ENCODE measurements at places on chromosomes 7 and 10. TPM values are rescaled to one million over a fixed set of nuclear protein-coding genes. Genes with fewer than 3 reads are reported as not detected.

DNA sequence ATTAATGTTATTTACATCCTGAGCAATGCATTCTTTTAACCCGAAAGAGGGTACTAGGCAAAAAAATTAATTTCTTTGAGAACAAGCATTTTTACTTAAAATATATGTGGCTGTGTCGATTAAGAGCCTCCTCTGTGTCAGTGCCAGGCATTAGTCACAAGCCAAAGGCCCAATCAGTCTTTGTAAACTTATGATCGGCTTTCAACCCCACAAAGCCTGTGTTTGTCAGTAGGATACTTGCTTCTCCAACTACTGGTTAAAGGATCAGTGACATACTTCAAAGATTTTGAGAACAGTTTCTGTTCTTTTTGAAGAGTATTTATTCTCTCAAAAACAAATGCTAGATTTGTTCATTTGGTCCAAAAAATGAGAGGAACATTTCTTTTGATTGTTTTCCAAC, 159.3 kb downstream of the NRCAM start:
- no peaks in the 10 kb centered on the region for H3K36me3 ChIP-seq
- no peak overlapping the region for H3K4me3 ChIP-seq
- DNase-seq = no peak
- no peaks in the 10 kb centered on the region for H3K27me3 ChIP-seq

ASB10 gene
- total RNA-seq = not detected

GRCh38 chr7:134878746-134879357, 99.4 kb downstream of the CALD1 start:
- H3K36me3 ChIP-seq = no peaks in the 10 kb centered on the region
- H3K4me3 ChIP-seq = no peak overlapping the region
- H3K27ac ChIP-seq = no peak overlapping the region
- no peaks in the 10 kb centered on the region for H3K27me3 ChIP-seq
- H3K4me1 ChIP-seq = peaks cover 7% of the 10 kb centered on the region
- DNase-seq = no peak

GRCh38 chr7:118861581-118861980, 637.1 kb downstream of the ANKRD7 start:
- DNase-seq = no peak
- no peaks in the 10 kb centered on the region for H3K36me3 ChIP-seq
- no peaks in the 10 kb centered on the region for H3K4me1 ChIP-seq

NME8 gene
- total RNA-seq = 1.9 TPM

OR2A1 gene
- total RNA-seq = not detected

GRCh38 chr7:133207687-133208086, 45.2 kb upstream of the EXOC4 start:
- H3K27me3 ChIP-seq = no peaks in the 10 kb centered on the region
- H3K4me3 ChIP-seq = no peak overlapping the region
- no peaks in the 10 kb centered on the region for H3K36me3 ChIP-seq
- H3K4me1 ChIP-seq = no peaks in the 10 kb centered on the region
- H3K27ac ChIP-seq = no peak overlapping the region

- no peaks in the 10 kb centered on the region for H3K36me3 ChIP-seq
- peak overlapping the region; percentile 99 for H3K27ac ChIP-seq
Observed at GRCh38 chr7:26398427-26398755, 106.7 kb downstream of the SNX10 start.

DNA sequence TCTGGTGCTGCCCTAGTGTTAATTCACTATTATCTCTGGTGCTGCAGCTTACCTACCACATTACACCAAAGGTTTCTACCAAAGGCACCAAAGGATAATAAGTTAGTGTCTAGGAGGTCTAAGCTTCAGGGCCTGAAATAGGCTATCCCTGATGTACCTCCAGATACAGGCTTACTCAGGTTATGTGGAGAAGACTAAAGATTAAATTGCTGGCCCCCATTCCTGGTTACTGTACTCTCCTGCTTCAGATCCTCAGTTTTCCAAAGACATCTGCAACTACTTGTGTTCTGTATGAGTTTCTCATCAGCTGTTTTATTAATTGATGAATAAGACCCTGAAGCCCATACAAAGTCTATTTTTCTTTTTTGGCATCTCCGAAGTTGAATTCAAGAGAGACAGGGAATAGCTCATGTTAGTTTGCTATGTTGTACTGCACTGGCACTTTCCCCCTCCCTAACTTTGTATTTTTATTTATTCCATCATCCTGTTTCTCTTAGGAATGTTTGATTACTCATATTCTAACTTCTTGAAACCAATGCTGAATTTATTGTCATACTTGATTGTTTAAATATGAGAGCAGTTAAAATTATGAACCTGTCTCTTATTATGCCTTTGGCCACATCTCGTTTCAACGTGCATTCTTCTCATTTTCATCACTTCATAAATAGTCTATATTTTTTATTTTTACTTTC, 85.9 kb downstream of the PON1 start:
- H3K4me3 ChIP-seq = no peak overlapping the region
- no peak overlapping the region for H3K27ac ChIP-seq
- no peaks in the 10 kb centered on the region for H3K27me3 ChIP-seq
- DNase-seq = no peak
- H3K4me1 ChIP-seq = no peaks in the 10 kb centered on the region

ANKRD26 gene
- total RNA-seq = 21.9 TPM

GRCh38 chr10:84860855-84861254, 532.5 kb downstream of the CCSER2 start:
- H3K36me3 ChIP-seq = no peaks in the 10 kb centered on the region
- no peak for DNase-seq
- no peaks in the 10 kb centered on the region for H3K4me1 ChIP-seq
- no peaks in the 10 kb centered on the region for H3K27me3 ChIP-seq
- no peak overlapping the region for H3K27ac ChIP-seq

GRCh38 chr7:34043461-34044305, 138.3 kb downstream of the BMPER start:
- no peak for DNase-seq
- no peak overlapping the region for H3K4me3 ChIP-seq
- H3K36me3 ChIP-seq = no peaks in the 10 kb centered on the region
- H3K4me1 ChIP-seq = no peaks in the 10 kb centered on the region

DNA sequence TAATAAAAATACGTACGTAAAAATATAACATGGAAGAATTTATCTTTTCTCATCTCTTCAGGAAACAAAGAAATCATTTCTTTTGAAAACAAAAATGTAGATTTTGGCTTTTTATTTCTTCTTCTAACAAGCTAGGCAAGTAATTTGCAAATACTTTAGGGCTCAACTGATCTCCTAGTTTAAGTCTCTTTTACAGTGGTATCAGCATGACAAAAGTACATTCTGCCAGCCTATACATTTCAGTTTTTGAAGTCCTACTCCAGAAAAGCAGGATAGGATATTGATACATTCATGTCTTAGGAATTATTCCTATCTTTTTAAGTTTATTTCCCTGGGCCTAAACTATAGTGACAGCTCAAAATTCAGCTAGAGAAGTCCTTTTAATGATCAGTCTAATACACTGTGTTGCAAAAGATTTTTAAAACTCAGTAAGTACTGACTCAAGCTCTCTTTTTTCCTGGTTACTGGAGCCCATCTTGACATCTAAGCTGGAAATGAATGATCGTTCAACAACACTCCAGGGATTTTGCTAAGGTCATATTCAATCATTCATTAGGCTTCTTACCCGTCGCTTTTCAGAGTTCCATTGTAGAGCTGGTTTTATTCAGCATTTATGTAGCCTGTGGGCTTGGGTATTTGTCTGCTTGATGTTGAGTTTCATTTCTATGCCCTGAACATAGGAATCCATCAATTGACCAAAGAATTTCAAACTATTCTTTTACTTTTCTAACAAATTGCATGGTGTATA, 12.2 kb upstream of the FAM53B start:
- H3K27ac ChIP-seq = peak overlapping the region; percentile 50
- peaks cover 81% of the 10 kb centered on the region for H3K36me3 ChIP-seq
- no peak overlapping the region for H3K4me3 ChIP-seq
- no peak for DNase-seq
- no peaks in the 10 kb centered on the region for H3K4me1 ChIP-seq
- H3K27me3 ChIP-seq = no peaks in the 10 kb centered on the region

PTPRN2 gene
- total RNA-seq = 0.55 TPM

FRAT1 gene
- total RNA-seq = 7.3 TPM

GRCh38 chr7:28749638-28750037, 208.5 kb downstream of the TRIL start:
- peaks cover 5% of the 10 kb centered on the region for H3K27me3 ChIP-seq
- no peak overlapping the region for H3K27ac ChIP-seq
- H3K4me1 ChIP-seq = peaks cover 14% of the 10 kb centered on the region
- H3K4me3 ChIP-seq = no peak overlapping the region
- H3K36me3 ChIP-seq = no peaks in the 10 kb centered on the region

ADCY1 gene
- 15.3 TPM for total RNA-seq

DNA sequence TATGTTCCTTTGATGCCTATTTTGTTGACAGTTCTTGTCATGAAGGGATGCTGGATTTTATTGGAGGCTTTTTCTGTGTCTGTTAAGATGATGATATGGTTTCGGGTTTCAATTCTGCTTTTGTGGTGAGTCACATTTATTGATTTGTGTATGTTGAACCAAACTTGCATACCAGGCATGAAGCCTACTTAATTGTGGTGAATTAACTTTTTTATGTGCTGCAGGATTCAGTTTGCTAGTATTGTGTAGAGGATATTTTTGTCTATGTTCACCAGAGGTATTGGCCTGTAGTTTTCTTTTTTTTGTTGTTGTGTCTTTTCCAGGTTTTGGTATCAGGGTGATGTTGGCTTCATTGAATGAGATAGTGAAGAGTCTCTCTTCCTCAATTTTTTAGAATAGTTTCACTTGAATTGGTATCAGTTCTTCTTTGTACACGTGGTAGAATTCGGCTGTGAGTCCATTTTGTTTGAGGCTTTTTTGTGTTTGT, 345.9 kb downstream of the KIF20B start:
- no peaks in the 10 kb centered on the region for H3K36me3 ChIP-seq
- no peak overlapping the region for H3K4me3 ChIP-seq
- H3K4me1 ChIP-seq = peaks cover under 1% of the 10 kb centered on the region
- no peaks in the 10 kb centered on the region for H3K27me3 ChIP-seq
- no peak overlapping the region for H3K27ac ChIP-seq

LIPK gene
- total RNA-seq = not detected

HPSE2 gene
- total RNA-seq = 0.12 TPM

GRCh38 chr7:152894295-152895170, 135.0 kb downstream of the ACTR3B start:
- no peaks in the 10 kb centered on the region for H3K27me3 ChIP-seq
- no peak overlapping the region for H3K4me3 ChIP-seq
- no peaks in the 10 kb centered on the region for H3K4me1 ChIP-seq
- H3K36me3 ChIP-seq = no peaks in the 10 kb centered on the region
- no peak overlapping the region for H3K27ac ChIP-seq

GRCh38 chr10:101552442-101552841, 35.6 kb downstream of the POLL start:
- no peak overlapping the region for H3K27ac ChIP-seq
- H3K27me3 ChIP-seq = no peaks in the 10 kb centered on the region
- peaks cover 29% of the 10 kb centered on the region for H3K36me3 ChIP-seq
- no peak overlapping the region for H3K4me3 ChIP-seq

GRCh38 chr10:30645340-30645827, 15.8 kb upstream of the LYZL2 start:
- no peak overlapping the region for H3K4me3 ChIP-seq
- peak; percentile 64 for DNase-seq
- no peaks in the 10 kb centered on the region for H3K4me1 ChIP-seq
- H3K36me3 ChIP-seq = no peaks in the 10 kb centered on the region
- no peaks in the 10 kb centered on the region for H3K27me3 ChIP-seq
- no peak overlapping the region for H3K27ac ChIP-seq

DNA sequence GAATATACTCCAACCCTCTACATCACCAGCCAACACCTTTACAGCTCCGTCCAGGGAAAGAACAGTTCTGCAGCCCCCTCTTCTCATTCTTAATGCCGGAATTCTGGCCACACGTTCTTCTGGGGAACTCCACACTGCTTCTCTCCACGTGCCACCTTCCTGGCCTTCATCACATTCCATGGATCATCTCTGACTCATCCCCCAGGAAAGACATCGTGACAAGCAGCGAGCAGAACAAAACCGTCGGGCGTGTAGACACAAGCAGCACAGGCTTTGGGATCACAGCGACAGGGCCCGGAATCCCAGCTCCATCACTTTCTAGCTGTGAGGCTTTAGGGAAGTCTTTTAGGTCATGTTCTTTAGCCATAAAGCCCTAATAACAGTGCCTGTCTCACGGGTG, 590.3 kb upstream of the FOXK1 start:
- H3K36me3 ChIP-seq = no peaks in the 10 kb centered on the region
- H3K27ac ChIP-seq = no peak overlapping the region

FAM25G gene
- total RNA-seq = not detected

DNA sequence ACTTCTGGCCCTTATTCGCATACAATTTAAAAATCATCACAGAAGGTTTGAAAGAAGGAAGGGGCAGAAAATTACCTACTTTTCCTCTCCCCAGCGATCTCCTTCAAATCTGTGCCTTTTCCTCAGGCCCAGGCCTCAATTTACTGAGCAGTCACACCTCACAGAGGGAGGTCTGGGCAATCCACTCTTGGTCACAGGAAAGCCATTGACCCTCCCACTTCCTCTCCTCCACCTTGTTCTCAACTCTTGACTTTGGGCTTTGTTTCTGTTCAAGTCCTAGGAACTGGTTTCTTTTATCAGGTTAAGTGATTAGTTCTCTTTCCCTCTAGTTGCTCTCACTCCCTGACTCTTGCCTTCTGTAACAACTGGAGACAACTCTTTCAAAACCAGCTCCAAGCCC, 37.0 kb upstream of the ATRNL1 start:
- H3K27ac ChIP-seq = no peak overlapping the region
- H3K4me1 ChIP-seq = no peaks in the 10 kb centered on the region
- H3K36me3 ChIP-seq = no peaks in the 10 kb centered on the region
- DNase-seq = peak; percentile 64
- H3K4me3 ChIP-seq = no peak overlapping the region
- H3K27me3 ChIP-seq = no peaks in the 10 kb centered on the region

DNA sequence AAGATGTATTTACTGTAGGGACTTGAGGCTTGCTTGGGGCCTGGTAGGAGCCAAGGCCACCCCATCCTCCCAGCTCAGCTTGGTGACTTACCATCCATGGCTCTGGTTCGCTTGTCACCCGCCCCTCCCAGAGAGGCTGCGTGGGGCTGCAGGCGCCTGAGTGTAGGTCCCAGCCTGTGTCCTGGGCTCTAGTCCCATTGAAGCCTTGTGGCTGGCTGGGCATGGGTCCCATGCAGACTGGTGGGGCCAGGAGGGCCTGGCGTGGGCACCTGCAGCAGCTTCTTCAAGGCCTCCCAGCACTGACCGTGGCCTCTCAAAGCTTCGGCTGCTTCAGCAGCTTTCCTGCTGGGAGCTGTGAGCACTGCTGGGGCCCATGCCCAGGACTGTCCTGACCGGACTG, 118.1 kb downstream of the INPP5A start:
- H3K36me3 ChIP-seq = peaks cover 5% of the 10 kb centered on the region
- H3K27me3 ChIP-seq = no peaks in the 10 kb centered on the region
- H3K27ac ChIP-seq = no peak overlapping the region
- no peak for DNase-seq
- H3K4me1 ChIP-seq = no peaks in the 10 kb centered on the region

DNA sequence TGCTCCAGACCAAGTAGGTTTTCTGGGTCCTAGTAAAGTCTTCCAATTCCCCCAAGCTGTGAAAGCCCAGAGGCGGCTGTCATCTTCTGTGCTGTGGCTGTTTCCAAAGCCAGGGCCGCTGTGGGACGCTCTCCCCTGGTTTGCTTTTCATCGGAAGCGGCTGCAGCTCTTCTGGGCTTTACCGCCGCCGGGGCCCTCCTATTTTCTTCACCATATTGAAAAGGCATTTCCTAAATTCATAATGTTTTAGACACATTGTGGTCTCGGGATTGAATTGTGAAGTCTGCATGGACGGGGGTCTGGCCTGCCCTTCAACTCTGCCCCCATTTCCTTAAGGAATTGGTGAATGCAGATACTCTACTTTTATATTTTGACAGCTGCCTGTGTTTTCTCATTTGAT, 551.4 kb upstream of the MGMT start:
- no peak overlapping the region for H3K27ac ChIP-seq
- no peak for DNase-seq
- no peaks in the 10 kb centered on the region for H3K36me3 ChIP-seq
- no peak overlapping the region for H3K4me3 ChIP-seq
